ENCODE measurements at places on chromosomes 16 and 17. TPM values are rescaled to one million over a fixed set of nuclear protein-coding genes. Genes with fewer than 3 reads are reported as not detected.

- DNase-seq = no peak
These were observed 6.3 kb downstream of the CNTD1 start for GRCh38 chr17:42804918-42805367.

The LCAT gene
- total RNA-seq = 15.1 TPM

- no peak for DNase-seq
These were observed 40.5 kb downstream of the LCMT1 start for GRCh38 chr16:25151996-25152395.

The MARVELD3 gene
- not detected for total RNA-seq

The TTYH2 gene
- 8.1 TPM for total RNA-seq

The TMEM114 gene
- not detected for total RNA-seq

GRCh38 chr16:84298376-84298899 is 3.8 kb downstream of the WFDC1 start:
- no peak for DNase-seq

DNA sequence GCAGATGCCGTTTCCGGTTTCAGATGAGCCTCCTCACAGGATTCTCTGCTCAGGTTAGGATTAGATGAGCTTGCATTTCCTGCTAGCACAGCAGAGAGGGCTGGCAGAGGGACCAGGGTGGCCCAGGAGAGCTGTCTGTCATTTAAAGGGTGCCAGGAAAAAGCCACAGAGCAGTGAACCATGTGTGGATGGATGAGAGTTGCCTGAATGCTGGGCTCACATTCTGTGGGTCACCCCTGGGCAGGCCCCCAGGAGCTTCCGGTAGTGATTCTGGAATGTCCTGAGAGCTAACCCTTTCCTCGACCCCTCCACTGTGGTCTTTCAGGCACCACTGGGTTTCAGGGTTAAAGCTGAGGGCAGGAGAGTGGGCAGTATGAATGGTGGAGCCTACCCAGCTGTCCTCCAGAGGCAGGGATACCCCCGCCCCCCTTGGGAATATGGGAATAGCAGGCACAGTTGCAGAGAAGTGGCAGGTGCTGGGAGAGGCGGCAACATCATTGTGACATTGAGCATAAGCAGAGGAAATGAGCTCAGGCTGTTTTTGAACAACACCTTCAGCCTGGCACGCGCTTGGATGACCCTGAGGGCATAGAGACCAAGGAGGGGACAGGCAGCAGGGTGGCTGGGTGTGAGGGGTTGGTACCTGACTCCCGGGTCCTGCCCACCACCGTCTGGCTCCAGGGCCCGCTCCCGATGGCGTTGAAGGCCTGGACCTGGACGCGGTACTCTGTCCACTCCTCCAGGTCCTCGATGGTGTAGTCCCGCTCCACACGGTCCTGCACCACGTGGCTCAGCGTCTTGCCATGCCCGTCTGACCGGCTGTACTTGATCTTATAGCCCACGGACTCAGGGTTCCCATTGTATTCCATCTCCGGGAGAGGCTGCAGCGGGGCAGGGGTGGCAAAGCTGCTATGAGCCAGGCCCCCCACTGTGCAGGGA is 83.0 kb upstream of the CDC42EP4 start:
- DNase-seq = no peak

DNA sequence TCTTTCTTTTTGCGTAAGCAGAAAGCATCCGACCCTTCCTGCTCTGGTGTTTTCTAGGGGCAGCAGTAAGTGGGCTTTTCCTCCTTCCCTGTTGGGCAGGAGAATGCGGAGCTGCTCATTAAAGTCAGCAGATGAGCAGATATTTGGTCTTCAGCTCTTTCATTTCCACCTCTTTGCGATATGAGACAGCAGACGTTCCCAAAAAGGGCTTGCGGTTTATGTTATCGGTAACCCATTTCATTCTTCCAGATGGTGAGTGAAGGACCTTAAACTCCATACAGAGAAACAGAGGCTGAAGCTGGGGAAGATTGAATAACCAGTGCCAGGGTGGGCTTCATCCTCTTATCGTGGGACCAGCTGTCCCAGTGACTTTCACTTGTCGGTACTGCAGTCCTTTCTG is 40.7 kb downstream of the KSR1 start:
- no peak for DNase-seq

DNA sequence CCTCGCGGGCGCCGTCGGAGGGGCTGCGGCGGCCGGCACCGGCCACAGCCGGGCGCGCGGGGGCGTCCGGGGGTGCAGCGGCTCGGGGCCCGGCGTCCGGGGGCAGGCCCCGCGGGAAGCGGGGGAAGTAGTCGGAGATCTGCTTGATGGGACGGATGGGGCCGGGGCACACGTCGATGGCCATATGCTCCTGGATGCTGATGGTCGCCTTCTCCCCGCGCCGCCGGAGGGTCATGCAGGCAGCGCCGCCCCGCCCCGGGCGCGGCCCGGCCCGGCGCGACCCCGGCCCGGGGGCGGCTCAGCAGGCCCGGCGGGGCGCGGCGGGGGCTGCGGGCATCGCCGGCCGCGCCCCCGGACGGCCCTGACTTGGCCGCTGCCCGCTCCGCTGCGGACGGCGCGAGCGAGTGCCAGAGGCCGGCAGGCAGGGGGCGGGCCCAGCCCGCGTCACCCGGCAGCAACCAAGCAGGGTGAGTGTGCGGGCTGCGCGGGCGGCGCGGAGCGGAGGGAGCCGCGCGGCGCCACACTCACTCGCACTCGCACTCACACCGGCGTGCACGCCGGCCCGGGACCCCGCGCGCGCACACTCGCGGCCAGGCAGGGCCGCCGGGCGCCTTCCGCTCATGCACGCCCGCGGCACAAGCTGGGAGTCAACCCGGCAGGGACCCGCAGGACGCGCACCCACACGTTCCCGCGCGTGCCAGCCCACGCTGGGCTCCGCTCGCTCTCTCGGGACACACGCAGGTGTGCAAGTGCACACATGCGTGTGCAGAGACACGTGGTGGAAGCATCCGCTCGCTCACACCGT is at the start of gene DOC2B:
TSS of gene DOC2B (minus strand) at position 406 of the 805 bp plus-strand sequence. CDS start at position 235, 171 bp downstream.
- no peak for DNase-seq

The PLD2 gene
- 29.2 TPM for total RNA-seq

The CXCL16 gene
- 16.6 TPM for total RNA-seq

DNA sequence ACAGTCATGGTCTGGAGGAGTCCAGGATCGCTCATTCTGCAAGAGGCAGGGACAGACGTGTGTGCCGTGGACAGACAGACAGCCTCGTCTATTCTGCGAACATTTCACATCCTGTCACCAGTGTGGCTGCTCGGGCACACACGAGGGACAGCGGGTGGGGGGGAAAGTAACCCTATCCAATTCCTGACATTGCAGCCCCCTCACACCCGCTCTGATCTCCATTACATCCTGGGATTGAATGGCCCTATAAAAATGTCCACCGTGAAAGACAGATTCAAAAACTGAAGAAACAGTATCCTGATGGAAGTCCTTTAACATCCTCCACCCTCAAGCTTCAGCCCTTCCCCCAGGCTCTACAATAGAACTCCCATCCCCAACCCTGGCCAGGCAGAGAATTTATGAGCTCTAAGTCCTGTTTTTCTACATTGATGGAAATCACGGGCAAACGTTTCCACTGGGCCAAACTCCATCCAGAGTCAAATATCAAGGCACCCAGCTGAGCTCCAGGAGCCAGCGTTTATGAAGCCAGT is 39.4 kb downstream of the HS3ST3A1 start:
- DNase-seq = peak; percentile 29

- DNase-seq = no peak
These were observed 26.8 kb downstream of the RNF157 start for GRCh38 chr17:76213491-76213890.

GRCh38 chr16:64900517-64900916 is 221.3 kb downstream of the CDH11 start:
- DNase-seq = no peak

- no peak for DNase-seq
These were observed 3.3 kb upstream of the KCTD11 start for GRCh38 chr17:7348478-7349242.

The TBC1D3C gene
- 0.79 TPM for total RNA-seq

- no peak for DNase-seq
These were observed 101.4 kb downstream of the TNFRSF13B start for GRCh38 chr17:16870253-16871245.

GRCh38 chr16:73483076-73483791 is 435.3 kb upstream of the ZFHX3 start:
- DNase-seq = no peak

- DNase-seq = no peak
These were observed 35.5 kb upstream of the STAC2 start for GRCh38 chr17:39261286-39261685.

DNA sequence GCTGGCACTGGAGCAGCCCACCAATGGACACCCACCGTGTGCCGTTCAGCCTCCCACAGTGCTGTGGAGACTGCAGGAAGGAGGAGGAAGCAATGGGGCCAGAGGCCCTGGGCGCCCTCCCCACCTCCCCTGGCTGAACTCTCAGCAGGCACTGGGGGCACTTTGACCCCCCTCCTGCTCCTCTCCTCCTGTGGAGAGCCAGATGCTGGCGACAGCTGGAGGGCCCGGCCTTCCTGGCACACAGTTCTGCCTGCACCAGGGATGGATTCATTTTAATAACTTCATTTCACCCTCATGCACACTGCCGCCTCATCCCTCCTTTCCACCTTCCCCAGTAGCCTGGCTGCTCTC is 6.0 kb downstream of the NXPH3 start:
- no peak for DNase-seq

The ASPHD1 gene
- total RNA-seq = not detected

The NHLRC4 gene
- total RNA-seq = 1.1 TPM

The NAT9 gene
- total RNA-seq = 29.2 TPM

GRCh38 chr17:41959336-41960095 is 7.1 kb upstream of the CNP start:
- DNase-seq = no peak

DNA sequence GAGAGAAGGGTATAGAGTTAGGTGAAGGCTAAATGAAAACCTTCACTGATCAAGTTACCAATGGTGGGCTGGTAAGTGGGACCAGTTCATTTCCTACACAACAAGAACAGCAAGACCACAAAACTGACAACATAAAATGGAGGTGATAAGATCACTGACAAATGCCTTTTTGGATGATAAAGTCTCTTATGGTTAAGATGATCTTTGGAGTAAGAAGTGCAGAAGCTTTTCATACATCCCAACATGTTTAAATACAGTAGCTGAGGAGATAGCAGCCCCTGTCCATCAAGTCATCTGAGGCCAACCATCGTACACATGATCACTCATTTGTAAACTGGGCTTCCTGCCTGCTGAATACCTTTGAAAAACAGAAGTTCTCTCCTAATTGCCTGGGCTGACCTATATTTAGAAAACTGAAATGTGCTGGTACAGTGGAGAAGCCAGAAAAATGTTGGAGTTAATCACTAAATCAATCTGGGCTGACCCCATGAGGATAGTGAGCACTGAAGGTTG is 259.0 kb upstream of the ZFHX3 start:
- no peak for DNase-seq

GRCh38 chr16:58025351-58026138 is at the start of gene MMP15:
Gene MMP15 (plus strand): TSS chr16:58025754. CDS start chr16:58026351, 597 bp downstream.
- DNase-seq = no peak

DNA sequence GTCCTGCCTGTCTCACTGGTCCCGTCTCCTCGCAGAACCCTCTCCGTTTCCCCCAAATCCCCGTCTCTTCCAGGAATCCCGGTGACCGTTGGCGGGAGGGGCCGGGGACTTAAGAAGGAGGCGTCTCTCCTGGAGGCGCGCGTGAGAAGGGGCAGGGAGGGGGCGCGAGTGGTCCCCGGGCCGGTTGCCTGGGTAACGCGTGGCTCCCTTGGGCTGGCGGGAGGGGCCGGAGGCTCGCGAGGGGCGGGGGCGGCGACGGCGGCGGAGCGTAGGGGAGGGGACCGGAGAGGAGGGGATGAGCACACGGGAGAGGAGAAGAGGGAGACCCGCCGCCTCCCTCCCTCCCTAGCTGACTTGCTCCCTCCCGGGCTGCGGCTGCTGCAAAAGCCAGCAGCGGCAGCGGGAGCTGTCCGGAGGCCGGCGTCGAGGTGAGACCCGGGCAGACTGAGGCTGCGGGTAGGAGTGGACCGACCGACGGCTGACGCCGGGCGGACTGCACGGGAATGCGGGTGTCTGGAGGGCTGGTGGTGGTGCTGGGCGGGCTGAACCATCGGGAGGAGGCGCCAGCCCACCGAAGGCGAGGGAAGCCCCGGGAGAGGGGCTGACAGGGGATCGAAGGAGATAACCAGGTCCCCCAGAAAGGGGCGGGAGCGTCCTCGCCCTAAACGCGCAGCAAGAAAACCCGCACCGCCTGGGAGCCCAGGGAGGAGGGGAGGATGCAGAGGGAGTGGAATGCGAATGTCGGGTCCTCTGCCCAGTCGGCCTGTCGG is at the start of gene PRRT2:
TSS of gene PRRT2 (plus strand) at position 298 of the 770 bp plus-strand sequence. CDS start 862 bp downstream, outside the sequence.
- no peak for DNase-seq

GRCh38 chr16:2514333-2515179 is 804 bp downstream of the ATP6V0C start:
- no peak for DNase-seq

The TMEM107 gene
- 28.8 TPM for total RNA-seq

The SDR42E1 gene
- total RNA-seq = 2.0 TPM

The ATP2A1 gene
- total RNA-seq = 0.44 TPM

DNA sequence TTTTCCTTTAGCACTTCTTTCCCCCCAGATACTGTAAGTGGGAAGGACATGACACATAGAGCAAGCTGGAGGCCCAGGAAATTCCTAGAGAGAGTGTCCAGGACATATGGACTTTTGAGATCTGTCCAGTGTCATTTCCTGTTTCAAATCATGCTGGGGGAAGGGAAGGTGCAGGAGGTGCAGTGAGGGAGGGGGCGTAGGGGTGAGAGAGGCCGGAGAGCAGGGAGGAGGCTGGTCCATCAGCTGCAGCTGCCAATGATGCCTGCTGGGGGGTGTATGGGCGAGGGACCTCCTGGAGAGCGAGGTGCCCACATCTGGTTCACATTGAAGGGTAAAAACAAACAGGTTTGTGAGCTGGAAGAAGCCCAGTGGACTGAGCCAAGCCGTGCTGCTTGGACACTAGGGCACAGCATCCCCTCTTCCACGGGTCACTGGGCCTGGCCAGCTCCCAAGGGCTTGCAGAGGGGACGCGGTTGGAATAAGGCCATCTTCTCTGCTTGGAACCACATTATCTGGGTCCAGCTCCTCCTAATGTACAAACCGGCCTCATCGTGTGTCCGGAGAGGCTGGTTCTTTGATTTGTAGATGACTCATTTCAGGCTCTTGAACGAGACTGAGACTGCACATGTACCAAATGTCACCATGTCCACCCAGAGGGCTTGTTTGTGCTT is 70.4 kb upstream of the SMURF2 start:
- DNase-seq = no peak

DNA sequence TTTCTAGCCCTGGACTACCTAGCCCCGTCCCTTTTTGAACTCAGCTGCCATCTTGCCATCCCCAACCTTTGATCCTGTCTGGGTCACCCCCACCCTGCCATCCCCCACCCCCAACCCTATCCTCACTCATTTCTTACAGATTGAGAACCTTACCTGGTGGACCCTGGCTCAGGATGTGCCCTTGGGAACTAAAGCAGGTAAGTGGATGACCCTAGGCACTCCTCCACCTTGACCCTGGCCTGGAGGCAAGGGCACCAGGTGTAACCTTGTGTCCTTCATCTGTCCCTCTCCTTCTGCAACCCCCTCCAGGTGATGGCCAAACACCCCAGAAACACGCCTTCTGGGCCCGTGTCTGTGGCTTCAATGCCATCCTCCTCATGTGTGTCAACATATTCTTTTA is 15.5 kb upstream of the FAM83G start:
- DNase-seq = no peak
